Neuronal stem cell (in vitro differentiated cells): ENCODE measurements at places on chromosomes 7 and 10.

GRCh38 chr7:80263333-80263732, 128.7 kb downstream of the GNAI1 start:
- DNase-seq = no peak

DNA sequence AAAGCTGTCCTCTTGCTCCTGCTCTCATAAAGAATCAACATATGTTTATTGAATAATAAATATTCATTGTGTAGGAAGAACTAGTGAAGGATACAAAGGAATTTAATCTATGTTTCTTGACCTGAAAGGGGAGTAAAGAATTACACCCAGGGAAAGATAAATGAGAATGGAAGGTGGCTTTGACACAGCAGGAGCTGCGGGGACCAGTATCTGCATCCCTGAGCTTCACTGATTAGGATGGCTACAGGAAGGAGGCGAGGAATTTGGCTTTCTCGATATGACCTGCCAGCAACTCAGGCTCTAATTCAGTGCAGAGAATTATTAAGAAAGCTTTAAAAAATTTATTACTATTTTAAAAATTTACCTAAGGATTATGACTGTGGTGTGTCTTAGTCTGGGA, 194.6 kb downstream of the SEC23IP start:
- no peak for DNase-seq

DNA sequence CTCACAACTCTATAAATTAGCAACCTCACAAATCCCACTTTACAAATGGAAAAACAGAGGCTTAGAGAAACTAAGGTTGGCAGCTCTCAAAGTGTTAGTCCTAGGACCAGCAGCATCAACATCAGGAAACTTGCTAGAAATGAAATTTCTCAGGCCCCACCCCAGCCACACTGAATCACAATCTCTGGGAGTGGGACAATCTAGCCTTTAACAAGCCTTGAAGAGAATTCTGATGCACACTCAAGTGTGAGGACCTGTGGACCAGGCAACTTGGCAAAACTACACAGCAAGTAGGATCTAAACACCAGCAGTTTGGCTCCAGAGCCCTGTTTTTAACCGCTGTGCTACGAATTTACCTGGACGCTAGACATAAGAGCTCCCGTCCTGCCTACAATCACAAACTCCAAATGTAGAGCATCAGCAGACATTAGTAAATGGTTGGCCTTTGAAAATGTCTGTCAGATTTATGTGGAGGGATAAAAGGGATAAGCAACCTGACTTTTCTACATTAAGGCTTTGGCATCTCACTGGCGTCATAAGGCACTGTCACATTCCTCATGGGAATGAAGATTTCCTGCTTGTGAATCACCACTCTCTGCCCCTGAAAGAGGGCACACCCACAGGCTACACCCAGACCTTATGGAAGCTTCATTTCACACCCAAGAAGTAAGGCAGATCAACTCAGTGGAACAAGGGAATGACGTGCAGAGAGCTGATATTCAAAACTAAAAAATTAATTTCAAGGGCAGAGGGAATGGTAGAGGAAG, 34.5 kb downstream of the PPP1R3C start:
- no peak for DNase-seq

DNA sequence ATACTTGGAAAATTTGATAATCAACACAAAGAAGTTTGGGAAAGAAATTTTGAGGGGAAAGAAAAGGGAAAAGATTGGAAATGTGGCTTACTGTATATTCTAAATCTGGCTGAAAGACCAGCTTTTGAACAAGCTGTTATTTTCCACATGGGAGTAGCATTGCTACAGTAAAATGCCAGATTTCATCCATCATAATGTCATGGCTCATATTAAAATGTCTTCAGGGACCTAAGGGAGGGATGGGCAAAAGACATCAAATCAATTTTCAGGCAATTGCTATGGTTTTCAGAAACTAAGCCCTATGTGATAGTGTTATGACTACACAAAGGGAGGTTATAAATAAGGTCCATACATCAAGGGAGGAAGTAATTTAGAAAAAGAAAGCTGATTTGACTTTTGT, 1116.9 kb upstream of the CELF2 start:
- no peak for DNase-seq

- no peak for DNase-seq
Measured at GRCh38 chr10:72379776-72380175, 25.1 kb upstream of the DNAJB12 start.

DNA sequence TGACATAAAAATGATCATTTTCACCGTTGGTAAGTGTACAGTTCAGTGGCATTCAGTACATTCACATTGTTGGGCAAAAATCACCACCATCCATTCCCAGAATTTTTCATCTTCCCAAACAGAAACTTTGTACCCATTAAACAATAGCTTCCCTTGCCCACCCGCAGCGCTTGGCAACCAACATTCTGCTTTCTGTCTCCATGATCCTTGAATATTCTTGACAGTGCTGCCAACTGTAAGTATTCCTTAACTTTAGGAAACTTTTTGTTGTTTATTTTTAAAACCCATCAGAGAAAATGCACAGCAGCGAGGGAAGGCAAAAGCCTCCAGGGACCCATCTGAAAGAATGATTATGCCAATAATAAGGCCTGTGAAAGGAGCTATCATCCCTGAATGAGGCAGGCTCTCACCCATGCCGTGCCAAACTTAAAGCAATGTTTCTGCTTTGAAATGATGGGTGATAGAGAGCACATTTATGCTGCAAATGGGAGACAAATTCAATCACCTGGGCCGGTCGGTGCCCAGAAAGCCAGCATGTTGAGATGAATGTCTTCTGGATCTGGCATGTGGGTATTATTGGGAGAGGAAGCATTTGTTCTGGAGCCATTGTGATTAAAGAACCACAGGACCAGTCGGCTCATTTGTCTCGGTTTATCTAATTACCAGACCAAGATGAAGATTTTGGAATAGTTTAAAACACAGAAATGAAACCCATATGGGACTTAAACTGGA, 202.1 kb upstream of the NPVF start:
- DNase-seq = no peak

- DNase-seq = no peak
Measured at GRCh38 chr7:1362301-1362700, 97.0 kb downstream of the MICALL2 start.

DNA sequence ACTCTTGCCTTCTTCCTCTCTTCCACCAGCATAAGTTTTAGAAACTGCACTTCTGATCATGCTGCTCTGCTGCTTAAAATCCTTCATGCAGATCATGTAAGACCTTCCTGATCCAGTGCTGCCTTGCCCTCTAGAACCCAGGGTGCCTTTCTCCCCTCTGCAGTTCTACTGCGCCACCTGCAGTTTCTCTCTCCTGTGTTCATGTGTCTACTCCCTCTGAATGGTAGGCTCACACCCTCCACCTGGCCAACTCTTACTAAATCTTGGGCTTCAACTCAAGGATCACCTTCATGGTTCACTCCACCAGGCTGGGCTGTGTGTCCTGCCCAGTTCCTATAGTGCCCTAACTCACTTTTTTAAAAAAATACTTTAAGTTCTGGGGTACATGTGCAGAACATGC, 174.6 kb upstream of the ITGB1 start:
- DNase-seq = no peak

DNA sequence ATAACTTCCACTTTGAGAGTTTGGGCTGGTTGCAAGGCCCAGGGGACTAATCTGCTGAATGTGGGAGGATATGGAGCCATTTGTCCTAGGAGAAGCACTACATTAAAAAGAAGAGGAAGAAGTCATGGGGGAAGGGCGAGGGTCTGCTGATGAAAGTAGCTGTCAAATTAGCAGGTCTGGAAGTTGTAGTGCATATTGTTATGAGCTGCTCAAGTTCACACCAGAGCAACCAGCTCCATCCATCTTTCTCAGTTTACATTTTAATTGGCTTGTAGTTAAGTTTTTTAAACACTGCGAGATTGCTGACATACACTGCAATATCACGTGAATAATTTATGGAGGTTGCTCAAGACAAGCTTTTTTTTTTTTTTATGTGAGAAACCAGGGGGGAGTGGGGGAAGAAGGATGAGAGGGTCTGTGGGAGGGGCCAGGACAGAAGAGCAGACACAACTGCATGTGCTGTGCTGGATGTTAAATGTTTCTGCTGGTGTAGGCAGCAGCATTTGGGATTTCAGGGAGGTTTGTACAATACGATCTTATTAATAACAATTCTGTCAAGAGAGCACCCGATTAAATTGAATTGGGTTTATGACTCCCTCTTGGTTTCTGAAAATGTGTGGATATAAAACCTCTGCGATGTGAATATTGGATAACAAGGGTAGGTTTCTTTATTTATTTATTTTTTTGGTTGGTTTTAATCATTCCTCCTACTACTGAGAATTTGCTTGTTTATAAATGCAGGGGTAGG, 759.0 kb upstream of the GALNT17 start:
- no peak for DNase-seq

DNA sequence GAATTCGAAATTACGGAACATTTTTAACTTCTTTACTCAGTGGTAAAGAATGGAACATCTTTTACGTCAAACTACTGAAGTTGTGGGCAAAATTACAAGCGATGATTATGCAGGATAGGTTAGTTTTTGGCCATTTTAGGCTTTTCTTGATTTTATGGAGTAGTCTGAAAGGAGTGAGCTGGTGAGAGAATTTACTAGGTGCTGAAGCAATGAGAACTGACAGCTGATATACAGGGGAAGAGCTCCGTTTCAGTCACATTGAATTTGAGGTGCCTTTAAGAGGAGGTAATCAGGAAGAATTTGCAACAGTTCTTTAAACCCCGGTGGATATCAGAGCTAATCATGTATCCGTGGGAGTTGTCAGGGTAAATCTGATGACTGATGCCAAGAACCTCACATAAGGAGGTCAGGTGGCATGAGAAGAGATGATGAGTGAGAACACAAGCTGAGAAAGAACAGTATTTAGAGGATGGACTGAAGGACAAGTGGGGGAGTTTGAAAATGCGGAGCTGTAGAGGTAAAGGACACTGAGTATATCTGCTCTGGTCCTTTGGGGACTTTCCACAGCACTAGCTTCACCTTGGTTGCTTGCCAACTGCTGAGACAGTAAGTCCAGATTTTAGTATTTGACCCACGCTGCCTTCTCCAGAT, 104.3 kb downstream of the AHR start:
- DNase-seq = no peak

- DNase-seq = no peak
Measured at GRCh38 chr7:37323966-37324365, 124.7 kb downstream of the ELMO1 start.

DNA sequence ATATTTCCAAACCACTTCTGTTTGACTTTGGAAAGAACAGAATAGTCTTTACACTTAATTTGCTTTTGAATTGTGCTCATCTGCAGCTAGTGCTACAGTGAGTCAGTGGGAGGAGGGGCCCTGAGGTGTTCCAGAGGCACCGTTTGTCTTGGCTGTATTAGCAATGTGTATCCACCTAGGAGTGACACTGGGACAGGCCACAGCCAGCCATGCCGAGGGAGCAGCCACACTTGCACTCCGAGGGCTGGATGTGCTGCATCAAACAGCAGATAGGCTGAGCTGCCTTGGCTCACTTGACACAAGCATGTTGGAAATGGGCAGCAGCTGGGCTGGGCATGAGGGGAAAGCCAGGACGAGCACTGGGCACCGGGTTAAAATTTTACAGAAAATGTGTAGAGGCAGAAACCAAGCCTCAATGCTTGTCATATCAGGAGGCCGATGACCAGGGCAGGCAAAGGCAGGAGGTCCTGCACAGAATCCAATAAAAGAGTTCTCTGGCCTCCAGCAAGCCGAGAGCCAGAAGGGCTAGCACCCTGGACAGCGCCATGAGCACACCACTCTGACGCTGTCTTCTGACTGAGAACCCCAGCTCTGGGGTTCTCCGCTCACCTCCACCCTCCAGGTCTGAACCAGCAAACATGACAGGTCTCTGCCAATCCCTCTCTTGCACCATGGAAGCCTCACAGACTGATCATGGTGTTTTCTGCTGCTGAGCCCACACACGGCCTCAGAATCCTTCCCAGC, 163.3 kb downstream of the GRID1 start:
- peak; percentile 57 for DNase-seq

GRCh38 chr7:265192-265997, 24.6 kb upstream of the FOXL3 start:
- no peak for DNase-seq

GRCh38 chr7:57216340-57216739, 84.1 kb upstream of the ZNF479 start:
- DNase-seq = no peak

- no peak for DNase-seq
Measured at GRCh38 chr10:57983281-57983791, 284.4 kb downstream of the IPMK start.

- DNase-seq = peak; percentile 17
Measured at GRCh38 chr7:39589323-39590111, 23.3 kb downstream of the YAE1 start.

DNA sequence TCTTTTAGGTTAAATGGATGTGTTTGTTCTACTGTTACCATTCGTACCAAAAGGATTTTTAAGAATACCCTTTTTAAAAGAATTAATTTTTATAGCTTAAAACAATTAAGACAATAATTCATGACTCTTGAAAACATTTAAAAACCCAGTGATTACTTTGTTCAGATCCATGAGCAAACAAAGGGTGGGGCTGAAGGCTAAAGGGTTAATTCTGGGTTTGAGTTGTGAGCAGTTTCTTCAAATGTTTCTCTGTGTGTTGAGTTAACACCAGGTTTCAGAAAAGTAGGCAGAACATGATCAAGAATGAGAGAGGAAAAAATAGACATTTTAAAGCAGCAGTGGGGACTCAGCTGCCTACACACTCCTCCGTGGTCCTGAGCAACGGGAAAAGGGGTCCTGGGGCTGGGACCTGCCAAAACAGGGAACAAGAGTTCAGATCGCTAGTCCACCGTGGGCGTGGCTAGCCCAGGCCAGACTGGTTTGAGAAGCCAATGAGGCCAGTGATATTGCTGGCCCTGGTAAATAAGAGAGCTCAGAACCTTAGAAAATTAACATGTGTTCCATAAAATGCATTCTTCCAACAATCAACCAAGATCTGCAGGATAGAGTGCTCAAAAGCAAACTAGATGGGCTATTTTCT, 14.9 kb upstream of the EZH2 start:
- no peak for DNase-seq

GRCh38 chr7:154960063-154960790, 42.7 kb downstream of the PAXIP1 start:
- DNase-seq = no peak

- DNase-seq = peak; percentile 59
Measured at GRCh38 chr7:106041140-106041717, 70.9 kb downstream of the SYPL1 start.

DNA sequence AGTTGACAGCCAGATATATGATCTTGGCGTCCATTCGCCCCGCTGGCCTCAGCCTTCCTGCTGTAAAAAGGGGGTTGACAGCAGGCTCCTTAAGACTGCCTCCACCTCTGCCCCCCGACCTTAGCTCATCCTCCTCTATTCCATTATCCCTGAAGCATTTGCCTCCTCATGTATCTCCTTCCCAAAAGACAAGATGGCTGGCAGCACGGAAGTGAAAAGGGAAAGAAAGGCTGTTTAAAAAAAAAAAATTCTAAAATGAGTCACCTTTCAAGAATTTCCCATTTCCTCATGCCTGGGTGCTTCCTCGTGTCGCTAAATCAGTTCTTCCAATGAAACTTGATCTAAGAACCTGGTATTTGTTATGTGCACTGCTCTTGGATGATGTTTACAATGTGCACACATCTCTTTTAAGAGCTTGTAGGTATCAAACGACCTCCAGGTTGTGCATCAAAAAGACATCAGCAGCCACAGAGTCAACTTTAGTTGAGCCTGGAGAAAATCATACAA, 1.7 kb downstream of the SCRN1 start:
- peak; percentile 31 for DNase-seq

GRCh38 chr7:7148798-7149481, 33.4 kb upstream of the C1GALT1 start:
- DNase-seq = no peak
